ENCODE measurements at places on chromosomes 5 and 9.

- DNase-seq = no peak
Observed at GRCh38 chr9:37998881-37999587, 70.0 kb downstream of the SHB start.

DNA sequence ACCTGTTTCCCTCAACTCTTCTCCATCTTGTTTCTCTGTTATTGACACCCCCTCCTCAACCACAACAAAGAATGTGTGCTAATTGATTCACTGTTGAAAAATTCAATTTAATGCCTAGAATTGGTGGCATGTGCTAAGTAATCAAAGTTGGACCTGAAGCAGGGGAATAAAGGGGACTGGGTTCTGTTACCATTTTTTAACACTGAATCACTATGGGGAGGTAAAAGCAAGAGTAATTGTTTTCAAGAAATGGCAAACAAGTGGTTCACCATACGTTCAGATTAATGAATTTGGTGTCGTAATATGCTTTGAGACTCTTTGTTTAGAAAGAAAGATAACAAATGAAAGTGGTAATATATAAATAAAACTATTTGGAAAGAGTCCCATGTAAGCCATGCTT, 17.0 kb upstream of the SSBP2 start:
- DNase-seq = no peak

DNA sequence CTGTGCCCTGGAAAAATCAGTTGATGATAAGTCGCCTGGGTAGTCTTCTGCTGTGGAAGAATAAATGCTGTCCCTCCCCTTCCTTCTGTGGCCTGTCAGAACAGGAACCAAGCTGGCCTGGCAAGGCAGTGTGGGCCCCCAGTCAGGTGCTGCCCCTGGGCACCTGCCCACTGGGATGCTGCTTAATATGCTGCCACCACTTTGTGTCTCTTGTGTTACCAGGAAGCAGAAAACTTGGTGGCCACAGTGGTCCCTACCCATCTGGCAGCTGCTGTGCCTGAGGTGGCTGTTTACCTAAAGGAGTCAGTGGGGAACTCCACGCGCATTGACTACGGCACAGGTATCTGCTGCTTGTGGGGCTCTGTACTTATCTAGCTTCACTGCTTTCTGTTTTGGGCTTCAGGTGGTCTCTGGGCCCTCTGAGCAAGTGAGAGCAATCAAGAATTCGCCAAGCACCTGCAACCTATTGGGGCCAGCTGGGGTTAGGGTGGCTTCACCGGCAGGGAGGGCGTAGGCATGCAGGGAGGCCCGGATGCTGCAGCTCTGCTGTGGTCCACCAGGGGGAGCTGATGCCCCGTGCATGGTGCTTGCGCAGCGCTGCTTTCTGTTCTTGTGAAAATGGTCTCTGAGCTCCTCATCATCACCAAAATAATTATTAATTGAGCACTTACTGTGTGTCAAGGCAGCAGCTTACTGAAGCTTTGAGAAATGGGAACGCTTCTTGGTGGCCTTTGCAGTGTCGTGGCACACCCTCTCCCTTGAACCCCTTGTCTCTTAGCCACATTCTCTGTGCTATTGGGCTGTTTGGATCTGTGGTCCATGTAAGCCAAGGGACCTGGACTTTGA, 20.3 kb downstream of the PTPA start:
- peak; percentile 79 for DNase-seq

DNA sequence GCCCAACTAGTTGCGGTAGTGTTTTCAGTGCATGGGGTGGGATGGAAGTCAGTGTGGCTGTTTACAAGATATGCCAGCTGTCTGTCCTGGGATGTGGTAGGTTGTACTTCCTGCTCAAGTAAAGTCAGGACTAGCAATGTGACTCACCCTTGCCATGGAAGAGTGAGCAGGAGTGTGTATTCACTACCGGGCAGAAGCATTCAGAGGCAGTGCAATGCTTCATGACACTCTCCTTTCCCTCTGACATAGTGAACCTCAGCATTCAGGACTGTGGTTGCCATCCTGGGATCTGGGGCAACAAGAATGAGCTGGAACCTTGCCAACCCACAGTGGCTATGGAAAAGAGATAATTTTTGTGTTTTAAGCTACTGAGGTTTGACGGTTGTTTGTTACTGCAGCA, 68.9 kb downstream of the BOD1 start:
- DNase-seq = no peak

DNA sequence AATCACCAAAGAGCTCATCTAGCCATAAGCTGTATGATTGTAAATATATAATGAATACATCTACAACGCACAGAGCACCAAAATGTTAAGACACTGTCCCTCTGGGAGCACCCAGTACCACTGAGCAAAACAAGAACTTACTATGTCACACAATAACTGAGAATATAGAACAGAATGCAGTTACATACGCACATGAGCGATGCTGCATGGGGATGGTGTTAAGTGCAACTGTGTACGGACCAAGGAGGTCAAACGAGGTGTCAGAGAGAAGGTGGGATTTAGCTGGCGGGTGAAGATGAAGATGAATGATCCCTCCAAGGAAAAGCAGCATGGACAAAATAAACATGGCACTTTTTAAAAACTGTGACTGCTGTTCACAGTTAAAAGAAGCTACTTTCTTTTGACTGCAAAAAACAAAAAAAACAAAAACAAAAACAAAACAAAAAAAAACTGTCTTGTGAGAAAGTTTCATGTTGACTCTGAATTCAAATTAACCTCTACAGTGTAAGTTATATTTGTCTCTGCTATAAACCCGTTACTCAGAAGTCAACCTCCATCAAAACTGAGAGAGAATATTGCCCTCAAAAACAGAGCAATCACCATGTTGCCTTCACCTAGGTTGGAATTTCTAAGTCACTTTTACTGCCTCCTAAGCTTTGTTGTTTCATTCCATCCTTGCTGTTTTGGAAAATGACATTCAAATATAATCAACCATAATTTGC, 169.6 kb upstream of the GNA14 start:
- DNase-seq = no peak

DNA sequence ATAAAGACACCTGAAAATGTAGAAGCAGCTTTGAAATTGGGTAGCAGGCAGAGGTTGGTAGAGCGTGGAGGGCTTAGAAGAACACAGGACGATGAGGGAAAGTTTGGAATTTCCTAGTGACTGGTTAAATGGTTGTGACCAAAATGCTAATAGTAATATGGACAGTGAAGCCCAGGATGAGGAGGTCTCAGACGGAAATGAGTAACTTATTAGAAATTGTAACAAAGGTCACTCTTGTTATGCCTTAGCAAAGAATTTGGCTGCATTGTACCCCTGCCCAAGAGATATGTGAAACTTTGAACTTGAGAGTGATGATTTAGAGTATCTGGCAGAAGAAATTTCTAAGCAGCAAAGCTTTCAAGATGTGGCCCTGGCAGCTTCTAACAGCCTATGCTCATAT, 382.5 kb downstream of the KCNN2 start:
- DNase-seq = no peak

DNA sequence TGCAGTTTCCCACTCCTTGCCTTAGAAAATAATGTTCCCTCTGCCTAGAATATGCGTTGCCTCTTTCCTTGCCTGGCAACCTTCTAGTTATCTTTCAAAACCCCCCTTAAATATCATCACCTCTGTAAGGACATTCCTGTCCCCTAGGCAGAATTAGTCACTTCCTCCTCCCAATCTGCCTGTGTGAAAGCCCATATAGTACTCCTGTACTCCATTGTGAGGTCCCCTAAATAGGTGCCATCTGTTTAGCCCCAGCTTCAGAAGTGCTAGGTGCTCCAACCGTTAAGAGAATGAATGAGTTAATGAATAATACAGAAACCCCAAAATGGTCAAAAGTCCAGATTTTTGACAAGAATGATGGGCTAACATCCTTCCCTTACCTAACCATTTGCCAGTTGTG, 181.4 kb downstream of the GDNF start:
- DNase-seq = no peak
